Fibroblast of gingiva (primary cell): ENCODE measurements at places on chromosomes 5 and 9.

DNA sequence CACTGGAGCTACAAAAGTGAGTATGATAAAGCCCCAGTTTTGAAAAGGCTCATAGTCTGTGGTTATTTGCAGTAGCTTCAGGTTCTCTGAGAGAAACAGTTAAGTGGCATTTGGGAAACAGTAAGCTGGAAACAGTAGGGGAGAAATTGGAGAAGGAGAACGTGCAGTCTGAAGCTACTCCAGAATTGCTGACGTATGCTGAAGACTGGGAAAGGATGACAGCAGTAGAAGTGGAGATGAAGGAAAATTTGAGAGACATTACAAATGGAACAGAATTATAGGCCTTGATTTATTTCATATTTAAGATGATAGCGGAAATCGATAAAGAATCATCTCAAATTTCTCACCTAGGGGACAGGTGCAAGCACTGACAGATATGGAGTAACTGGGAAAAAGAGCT, 248.8 kb downstream of the CAAP1 start:
- no peak for DNase-seq

GRCh38 chr9:7910426-7911020, 110.9 kb upstream of the DMAC1 start:
- no peak for DNase-seq

- no peak for DNase-seq
These were observed 7.6 kb downstream of the FOXE1 start for GRCh38 chr9:97860451-97861147.

DNA sequence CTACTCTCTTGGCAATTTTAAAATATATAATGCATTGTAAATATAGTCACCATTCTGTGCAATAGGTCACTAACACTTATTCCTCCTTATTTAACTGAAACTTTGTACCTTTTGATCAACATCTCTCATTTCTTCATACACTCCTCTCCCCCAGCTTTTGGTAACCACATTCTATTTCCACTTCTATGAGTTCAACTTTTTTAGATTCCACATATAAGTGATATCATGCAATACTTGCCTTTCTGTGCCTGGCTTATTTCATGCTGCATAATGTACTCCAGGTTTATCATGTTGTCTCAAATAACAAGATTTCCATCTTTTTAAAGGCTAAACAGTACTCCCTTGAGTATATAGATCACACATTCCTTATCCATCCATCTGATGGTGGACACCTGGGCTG, 188.8 kb downstream of the NXNL2 start:
- DNase-seq, result no peak

DNA sequence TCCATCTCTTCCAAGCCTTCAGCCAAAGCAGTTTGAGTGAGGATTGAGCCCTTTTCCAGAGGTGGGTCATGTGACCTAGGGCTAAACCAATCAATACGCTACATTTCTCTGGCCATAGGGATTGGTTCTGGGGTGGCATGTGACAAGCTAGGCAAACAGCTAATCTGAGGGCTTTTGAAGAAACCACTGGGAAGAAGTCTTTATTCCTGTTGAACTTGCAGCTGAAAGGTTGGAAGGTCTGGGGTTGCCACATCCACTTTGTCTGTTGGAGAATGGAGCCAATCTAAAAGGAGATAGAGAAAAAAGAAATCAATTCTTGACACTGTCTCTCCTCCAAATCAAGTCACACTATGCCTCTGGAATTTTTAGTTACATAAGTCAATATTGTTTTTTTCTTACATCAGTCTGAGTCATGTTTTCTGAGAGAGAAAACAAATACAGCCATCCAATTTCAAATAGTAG, 637.8 kb upstream of the WWC1 start:
- no peak for DNase-seq

DNA sequence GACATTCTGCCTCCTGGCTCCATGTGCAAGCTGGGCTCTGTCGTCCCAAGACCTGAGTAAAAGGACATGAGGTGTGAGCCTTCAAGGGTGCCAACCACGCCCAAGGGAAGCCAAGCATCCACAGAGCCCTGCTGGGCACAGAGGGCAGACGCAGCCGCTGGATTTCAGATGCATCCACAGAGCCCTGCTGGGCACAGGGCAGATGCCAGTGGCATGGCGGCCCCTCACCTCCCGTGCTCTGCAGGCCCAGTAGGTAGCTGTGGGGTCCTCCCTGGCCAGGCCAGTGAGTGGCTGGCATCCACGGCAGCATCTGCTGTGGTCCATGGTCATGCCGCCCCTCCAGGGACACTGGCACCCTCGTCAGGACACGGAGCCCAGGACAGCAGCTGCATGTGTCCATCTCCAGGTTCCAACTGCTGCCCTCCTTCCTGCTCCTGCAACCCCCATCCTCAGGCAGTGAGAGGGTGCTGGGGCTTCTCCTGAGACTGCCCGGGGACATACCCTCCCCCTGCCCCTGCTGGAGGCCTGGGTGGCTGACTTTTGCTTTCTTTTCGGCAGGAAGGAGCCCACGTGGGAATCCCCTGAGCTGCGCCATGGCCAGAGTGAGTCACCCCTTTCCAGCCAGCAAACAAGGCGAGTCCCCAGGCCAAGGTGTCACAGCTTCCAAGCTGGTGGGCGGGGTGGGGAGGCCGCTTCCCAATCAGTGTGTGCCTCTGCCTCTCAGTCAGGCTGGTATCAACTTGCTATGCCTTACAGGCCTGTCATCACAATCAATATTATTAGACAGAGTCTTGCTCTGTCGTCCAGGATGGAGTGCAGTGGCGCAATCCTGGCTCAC, 4.0 kb upstream of the TRAF2 start:
- DNase-seq, result peak; percentile 56

GRCh38 chr9:18795947-18796671, 236.9 kb downstream of the SAXO1 start:
- peak; percentile 62 for DNase-seq

- DNase-seq, result no peak
These were observed 286.6 kb upstream of the POU5F2 start for GRCh38 chr5:94028001-94028400.

- DNase-seq, result peak; percentile 1
These were observed at the start of gene DRD1 for GRCh38 chr5:175444060-175444904. Gene DRD1, minus strand, starts transcription at chr5:175444182. Its CDS starts 1,083 bp downstream, at chr5:175443099.

DNA sequence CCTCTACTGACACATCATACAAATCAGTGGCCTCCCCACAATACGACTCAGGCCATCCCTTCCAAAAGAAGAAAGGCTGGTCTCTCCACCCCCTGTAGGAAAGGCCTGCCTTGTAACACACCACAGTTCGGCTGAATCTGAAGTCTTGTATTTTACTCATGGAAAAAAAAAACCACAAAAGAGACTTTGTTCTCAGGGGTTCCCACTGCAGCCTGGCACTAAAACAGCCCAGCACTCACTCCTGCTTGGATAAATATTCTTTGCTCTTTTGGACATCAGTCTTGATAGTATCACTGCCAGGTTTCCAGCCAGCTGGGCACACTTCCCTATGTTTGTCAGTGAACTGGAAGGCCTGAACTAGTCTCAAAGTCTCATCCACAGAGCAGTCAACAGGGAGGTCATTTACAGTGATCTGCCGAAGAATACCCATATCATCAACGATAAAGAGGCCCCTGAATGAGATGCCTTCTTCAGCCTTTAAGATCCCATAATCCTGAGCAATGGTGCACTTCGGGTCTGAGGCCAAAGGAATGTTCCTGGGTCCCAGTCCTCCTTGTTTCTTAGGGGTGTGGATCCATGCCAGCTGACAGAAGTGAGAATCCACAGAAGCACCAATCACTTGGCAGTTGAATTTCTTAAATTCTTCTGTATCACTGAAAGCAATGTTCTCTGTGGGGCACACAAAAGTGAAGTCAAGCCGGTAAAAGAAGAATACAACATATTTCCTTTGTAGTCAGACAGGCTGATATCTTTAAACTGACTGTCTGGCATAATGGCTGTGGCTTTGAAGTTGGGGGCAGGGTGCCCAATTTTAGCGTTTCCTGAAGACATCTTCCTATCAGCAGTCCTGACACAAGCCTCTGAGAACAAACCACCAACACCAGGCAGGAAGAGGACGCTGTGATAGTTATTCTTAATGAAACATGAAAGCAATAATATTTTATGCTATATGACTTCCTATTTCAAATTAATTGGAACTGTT, 198.1 kb downstream of the LURAP1L start:
- no peak for DNase-seq

GRCh38 chr5:132495667-132496190, 5.2 kb upstream of the IRF1 start:
- DNase-seq, result peak; percentile 96
